ENCODE measurements at places on chromosomes 6 and 20.

GRCh38 chr20:33132513-33133372 is 35.2 kb upstream of the BPIFA2 start:
- no peak for DNase-seq

DNA sequence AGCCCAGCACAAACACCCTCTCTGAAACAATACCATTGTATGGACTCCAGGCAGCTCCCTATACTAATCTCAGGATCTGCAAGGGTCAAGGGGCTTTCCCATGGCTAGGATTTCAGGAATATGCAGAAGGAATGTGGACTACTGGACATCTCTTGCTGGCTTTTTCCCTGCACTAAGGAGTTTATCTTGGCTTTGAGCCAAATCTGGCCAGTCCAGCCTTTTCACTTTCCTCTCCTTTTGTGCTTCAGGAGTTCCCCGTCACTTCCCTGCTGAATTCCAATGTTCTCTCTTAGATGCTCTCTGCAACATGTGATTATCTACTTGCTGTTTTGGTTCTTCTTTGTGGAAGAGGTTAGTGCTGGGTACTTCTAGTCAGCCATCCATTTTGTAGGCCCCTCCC is 568.2 kb downstream of the HDGFL1 start:
- no peak for DNase-seq

- no peak for DNase-seq
These were observed 3.7 kb downstream of the COX4I2 start for GRCh38 chr20:31641391-31641790.

DNA sequence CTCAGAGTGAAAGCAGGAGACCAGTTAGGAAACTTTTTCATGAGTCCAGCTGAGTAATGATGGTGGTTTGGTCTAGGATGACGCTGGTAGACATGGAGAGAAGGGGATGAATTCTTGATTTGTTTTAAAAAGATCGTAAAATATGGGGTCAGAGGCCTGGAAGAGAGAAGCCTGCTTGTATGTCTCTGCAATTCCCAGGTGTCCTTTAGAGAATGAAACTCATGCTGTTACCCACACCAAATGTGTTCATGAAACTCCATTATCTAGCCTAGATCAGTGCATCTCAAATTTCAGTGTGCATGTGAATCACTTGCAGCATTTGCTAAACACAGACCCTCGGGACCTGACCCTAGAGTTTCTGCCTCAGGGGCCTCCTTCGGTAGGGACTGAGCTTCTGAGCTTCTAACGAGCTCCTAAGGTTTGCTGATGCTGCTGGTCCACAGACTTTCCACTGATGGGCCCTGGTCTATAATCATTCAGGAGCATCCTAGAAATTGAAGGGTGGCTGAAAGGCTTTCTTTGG is 302.0 kb upstream of the PLCB4 start:
- DNase-seq = no peak

GRCh38 chr6:74410630-74411029 is 714.6 kb downstream of the CD109 start:
- DNase-seq = peak; percentile 66

- DNase-seq = no peak
These were observed 511 bp upstream of the OGFR start for GRCh38 chr20:62804021-62804626.

DNA sequence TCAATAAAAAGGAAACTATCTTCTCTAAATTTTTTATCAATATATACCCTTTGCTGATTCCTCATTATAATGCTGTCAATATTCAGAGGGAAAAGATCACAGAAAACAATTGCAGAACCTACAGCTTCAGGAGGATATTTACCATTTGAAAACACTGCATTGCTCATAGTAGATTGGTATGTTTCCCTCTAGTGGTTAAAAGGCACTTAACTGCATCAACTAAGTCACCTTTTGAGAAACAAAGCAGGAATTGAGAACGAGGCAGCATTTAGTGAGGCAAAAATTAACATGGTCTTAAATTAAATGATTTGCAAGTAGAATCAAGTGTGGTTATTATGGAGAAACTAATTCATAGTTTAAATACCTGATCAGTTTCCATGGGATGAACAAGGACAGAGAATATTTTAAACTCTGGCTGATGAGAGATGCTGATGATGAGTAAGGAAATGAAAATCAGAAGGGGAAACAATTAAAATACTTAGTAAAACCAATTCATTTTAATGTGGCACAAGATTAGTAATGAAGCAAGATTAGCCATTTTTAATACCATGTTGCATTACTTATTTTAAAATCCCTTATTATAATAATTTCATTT is 642.1 kb downstream of the EPHA7 start:
- DNase-seq = no peak

DNA sequence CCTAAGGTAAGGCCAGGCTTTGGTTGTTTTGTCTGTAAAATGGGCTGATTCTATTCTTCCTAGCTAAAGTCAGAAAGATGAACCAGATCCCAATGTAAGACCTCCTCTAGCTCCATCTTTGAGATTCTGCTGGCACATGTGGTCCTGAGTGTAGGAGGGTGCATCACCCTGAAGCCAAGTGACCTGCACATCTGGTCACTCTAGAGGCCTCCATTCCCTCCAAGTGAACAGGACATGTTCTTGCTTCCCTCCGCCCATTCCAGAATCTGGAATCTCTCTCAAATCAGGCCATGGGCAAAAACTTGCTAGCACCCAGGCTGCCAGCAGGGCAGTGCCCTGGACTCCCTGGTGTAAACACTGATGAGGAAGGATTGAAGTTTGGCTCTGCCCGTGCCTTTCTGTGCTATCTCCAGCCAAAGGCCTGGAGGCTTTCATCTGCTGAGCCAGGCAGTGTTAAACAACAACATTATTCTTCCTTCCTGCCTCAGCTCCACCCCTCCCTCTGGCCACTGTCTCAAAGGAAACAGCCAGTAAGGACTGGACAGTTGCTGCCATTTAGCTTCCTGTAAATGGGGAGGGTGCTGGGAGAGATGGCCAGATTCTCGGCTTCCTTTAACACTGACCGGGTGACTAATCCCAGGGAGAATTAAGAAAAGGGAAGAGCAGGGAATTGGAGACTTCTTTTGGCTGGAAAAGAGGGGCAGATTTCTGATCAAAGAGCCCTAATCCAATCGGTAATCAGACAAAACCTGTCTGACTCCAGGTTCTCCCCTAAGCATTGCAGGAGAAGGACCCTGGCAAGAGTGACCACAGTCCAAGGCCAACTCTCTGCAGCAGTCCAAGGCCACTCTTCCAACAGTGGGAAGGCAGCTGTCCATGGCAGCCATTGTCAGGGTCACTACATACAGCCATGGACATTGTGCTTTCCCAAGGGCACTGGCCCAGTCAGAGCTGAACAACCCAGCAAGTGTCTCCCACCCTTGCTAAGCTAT is 19.5 kb upstream of the ADGRF1 start:
- no peak for DNase-seq

DNA sequence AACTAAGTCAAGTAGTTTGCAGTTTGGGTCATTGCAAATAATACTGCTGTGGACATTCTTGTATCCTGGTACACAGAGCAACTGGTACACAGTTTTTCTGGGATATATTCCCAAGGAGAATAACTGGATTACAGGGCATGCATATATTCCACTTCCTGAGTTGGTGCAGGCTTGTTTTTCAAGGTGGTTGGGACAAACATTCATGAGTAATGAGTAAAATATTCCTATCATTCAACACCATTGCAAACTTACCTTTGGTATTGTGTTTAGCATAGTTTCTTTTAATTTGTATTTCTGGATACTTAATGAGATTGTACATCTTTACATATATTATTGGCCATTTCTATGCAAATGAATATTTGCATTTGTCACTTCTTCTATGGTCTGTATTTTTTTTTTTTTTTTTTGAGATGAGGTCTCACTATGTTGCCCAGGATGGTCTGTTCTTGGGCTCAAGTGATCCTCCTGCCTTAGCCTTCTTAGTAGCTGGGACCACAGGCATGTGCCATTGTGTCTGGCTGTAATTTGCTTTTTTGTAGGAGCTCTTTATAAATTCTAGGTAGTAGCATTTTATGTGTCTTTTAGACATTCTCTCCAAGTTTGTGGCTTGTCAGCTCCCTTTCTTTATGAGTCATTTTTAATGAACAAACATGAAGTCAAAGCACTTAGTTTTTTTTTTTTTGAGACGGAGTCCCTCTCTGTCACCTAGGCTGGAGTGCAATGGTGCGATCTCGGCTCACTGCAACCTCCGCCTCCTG is 158.7 kb downstream of the SOX4 start:
- no peak for DNase-seq

DNA sequence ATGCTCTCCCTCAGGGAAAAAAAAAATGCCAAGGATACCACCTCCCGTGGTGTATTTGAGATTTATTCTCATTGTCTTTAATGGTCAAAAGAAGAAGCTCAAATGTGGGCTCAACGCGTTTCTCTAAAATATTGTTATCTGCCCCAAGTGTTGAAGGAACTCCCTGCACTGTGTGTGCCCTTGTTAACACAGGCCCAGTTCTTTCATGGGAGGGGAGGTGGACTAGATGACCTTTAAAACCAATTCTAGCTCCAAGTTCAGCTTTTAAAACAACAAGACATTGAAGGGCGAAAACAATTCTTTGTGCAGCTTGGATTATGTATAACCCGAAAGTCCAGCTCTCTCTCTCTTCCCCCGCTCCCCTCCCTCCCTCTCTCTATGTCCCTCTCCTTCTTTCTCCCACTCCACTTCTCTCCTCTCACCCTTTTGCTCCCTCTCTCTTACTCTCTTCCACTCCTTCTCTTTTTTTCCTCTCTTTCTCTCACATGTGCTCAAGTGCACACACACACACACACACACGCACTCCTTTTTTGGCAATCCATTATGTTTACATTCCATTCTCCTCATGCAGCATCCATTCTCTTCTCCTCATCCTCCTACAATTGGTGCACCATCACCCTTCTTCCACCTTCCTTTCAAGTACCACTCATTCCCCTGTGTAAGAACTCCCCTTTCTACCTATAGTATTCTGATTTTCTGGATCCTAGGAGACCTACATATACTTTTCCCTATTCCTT is 8.5 kb downstream of the HLA-DMB start:
- DNase-seq = no peak

- DNase-seq = peak; percentile 63
These were observed at the start of gene DCBLD1 for GRCh38 chr6:117482240-117483003. Gene DCBLD1 (plus strand): TSS chr6:117482674. CDS start chr6:117482782, 108 bp downstream.

DNA sequence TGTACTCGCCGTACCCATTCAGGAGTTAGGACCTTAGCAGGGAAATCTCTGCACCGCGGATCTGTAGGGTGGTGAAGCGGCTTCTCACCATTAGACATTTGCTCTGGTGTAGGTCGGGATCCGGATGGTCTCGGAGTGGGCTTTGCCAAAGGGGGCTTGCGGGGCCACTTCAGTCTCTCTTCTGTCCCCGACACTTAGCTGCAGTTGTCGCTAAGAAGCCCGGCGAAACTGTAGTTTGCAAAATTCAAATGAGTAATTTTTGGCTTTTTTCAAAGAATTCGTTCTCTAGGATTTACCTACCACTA is 433 bp downstream of the QRSL1 start:
- DNase-seq = no peak

- peak; percentile 83 for DNase-seq
These were observed at the start of gene LY6G5C for GRCh38 chr6:31680226-31681134. Gene LY6G5C (minus strand): TSS chr6:31681067. CDS start chr6:31680373, 694 bp downstream.

DNA sequence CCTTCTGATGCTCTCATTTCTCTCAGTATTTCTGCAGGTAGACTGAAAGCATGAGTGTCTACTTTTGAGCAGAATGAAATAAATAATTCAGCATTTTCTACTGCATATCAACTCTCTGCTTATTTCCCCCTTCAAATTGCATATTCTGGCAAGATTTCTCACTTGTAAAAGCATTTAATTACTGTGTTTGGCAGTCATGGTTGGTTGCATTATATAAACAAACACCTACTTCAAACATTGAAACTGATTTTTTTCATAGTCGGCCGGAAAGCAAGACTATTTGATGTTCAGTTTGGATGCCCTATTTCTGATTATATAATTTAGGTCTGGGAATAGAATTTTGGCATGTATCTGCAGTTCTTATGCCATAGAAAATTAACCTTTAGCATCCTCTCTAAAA is 73.1 kb downstream of the PLEKHG1 start:
- no peak for DNase-seq

DNA sequence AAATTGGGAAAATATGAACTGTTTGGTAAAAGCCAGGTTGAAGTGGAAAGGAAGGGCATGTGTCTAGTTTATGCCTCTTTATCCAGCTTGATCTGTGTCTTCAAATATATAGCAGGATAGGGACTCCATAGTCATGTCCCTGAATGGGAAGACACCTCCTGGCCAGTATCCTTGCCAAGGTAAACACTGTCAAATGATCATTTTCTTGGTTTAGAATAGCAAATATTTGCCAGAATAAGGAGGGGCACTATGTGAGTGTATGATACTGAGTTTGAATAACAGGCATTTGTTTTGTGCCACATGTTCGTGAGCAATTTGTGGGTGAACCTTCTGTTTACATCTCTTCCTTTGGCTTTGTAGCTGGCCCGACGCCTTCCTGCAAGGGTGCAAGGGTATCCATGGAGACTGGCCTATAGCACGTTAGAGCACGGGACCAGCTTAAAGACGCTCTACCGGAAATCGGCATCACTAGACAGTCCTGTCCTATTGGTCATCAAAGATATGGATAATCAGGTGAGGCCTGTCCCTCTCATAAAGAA is 34.2 kb upstream of the HINT3 start:
- no peak for DNase-seq

DNA sequence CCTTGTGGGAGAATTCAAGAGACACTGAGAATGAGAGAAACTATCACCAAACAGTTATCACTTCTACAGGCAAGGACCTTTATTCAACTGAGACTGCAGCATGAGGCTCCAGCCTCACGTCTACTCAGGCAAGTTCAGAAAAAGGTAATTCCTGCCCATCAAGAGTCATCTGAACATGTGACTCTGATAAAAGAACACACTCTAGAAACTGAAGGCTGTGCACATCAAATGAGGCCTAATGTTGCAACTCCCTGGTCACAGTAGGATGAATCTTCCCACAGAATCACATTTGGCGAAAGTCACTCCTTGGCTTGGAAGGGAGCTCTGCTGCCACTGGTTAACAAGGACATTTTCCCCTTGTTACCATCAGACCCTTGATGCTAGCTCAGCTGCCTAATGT is 71.2 kb upstream of the EMILIN3 start:
- no peak for DNase-seq

GRCh38 chr20:51233345-51233744 is 210.4 kb upstream of the KCNG1 start:
- no peak for DNase-seq

- DNase-seq = no peak
These were observed 456.4 kb downstream of the COL12A1 start for GRCh38 chr6:74749211-74750147.

DNA sequence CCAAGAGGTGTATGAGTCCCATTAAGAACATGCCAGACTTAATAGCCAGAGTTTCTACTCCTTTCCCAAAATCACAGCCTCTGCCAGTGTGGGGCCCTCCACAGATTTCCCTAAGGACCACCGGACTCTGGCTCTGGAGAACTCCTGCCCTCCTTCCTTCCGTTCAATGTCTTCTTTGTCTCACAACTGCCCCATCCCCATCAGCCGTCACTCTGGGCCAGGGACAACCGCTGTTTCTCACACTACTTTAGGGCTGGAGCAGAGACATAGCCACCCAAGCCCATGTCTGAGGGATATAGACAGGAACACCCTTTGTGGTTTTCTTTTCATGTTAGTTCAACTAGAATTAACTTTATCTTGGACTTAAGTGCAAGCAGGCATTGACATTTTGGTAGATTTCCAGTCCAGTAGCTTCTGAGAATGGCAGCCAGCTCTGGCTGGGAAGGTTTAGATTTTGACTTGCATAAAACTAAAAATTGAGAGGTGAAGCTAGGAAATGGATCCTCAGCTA is 6.7 kb upstream of the ACSS1 start:
- DNase-seq = no peak

- DNase-seq = no peak
These were observed 39.9 kb downstream of the TMEM242 start for GRCh38 chr6:157283330-157283898.
